ENCODE measurements at places on chromosomes 16 and 17.

DNA sequence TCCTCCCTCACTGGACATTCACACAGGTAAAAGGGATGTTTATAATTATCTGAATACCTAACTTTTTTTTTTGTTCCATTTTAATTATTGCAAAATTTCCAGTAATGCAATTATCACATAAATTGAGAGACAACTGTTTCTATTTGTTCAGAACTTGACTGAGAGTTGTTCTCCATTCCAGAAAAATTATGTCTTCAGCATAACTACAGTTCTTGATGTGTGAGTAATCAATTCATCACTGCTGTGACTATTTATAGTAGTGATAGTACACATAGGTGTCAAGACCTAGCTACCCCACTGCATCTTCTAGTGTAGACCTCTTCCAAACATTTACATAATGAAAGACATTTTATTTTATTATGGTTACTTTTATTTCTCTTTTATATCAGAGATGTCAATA, 5.8 kb upstream of the TNRC6A start:
- DNase-seq, result no peak

- DNase-seq, result no peak
Observed at GRCh38 chr16:60414613-60415012, 1621.6 kb downstream of the CDH8 start.

DNA sequence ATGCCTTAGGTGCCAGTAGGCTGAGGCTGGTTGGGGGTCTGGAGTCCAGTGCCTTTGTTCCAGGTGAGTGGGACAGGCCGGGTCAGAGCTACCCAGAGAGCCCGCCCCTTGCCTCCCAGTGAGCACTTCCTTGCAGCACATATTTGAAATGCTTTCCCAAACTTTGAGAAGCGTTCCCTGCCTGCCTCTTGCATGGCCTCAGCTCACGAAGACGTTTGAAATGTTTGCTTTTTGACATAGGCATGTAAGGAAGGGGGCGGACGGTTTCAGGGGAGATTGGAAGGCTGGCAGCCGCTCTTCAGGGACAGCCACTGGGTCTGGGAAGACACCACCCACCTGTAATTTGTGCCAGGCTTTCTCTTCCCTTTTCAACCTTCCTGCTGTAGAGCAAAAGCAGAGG, 5.1 kb upstream of the FOXL1 start:
- no peak for DNase-seq

DNA sequence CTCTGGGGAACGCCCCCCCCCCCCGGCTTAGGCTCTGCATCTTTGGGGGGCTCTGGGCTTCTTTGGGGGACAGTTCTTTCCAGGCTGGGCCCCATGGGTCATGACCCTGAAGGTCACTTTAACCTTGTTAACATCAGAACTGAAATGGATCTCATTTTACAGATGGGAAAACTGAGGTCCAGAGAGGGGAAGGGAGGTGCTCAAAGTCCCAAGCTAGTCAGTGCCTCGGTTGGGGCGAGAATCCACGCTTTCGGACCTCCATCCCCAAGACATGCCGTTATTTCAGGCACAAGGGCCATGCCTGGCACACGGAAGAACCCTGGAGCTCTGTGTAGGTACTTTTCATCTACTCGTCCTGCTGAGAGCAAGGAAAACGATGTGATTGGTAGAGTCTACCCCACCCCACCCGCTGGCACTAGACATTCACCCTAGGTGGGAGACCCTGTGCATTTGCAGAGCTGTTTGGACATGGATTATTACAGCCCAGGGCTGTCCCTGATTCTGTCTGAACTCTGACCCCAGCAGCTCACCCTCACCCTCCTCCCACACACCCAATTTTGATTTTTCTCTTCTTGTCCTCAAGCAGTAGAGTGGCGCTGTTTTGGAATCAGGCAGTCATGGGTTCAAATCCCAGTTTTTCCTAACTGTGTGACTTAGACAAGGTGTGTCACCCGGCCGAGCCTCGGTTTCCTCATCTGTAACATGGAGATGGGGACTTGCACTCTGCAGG, 155.1 kb upstream of the CDC42EP4 start:
- DNase-seq, result no peak

DNA sequence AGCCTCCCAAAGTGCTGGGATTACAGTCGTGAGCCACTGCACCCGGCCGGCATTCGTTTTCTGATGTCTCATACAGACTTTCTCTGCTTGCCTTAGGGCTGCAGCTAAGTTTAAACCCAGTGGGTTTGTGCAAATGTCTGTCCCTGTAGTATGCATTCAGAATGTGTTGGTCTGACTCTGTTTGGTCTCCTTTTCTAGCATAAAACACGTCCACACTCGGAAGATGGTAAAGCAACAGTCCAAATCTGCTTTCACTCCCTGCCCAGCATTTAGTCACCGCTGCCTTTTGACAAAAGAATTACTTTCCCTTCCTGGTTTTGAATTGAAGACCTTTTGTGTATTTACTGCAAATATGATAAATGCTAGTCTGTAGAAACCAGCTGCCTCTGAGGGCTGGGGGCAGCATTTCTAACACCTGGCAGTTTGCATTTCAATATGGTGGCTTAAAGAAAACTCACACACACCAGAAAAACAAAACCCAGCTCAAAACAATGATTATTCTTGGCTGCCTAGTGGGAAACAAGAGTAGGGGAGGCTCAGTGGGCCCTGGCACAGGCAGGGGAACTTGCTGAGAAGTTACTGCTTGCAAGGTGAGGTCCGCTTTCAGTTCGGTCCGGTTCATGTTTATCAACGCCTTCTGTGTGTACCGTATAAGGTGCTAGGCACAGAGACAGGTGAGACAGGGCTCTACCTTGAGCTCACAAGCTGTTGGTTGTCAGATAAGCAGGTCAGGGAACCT, 56.9 kb downstream of the MSI2 start:
- DNase-seq, result no peak

GRCh38 chr17:59751955-59752413, 44.5 kb downstream of the VMP1 start:
- no peak for DNase-seq

DNA sequence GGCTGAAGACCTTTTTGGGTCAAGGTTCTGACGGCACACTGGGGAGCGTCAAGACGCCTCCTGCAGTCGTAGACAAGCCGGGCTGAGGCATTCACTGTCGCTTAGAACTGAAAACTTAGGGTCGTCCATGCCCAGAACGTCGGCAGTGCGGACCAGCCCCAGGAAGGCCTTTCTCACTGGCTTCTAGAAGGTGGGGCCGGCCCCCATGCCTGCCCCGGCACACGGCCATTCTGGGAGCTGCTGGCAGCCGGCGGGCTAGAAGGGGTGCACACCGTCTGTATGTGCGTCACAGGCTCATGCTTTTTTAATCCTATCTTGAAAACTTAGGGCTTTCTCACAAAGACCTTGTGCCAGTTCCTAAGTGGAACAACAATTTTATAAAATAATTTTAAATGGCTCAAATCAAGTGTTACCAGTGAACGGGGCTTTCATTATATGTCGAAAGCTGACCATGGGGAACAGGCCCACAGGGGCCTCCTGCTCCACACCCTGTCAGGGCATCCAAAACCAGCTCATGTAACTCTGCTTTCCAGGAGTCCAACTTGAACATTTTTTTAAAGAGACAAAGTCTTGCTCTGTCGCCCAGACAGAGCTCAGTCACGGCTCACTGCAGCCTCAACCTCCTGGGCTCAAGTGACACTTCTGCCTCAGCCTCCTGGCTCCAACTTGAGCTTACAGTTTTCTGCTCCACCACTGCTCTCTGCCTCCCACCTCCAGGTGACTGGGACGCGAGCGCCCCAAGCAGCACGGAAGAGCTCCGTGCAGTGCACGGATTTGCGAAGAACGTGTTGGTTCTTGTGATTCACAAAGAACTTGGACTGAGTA, 111.2 kb downstream of the ANKRD11 start:
- DNase-seq, result no peak

DNA sequence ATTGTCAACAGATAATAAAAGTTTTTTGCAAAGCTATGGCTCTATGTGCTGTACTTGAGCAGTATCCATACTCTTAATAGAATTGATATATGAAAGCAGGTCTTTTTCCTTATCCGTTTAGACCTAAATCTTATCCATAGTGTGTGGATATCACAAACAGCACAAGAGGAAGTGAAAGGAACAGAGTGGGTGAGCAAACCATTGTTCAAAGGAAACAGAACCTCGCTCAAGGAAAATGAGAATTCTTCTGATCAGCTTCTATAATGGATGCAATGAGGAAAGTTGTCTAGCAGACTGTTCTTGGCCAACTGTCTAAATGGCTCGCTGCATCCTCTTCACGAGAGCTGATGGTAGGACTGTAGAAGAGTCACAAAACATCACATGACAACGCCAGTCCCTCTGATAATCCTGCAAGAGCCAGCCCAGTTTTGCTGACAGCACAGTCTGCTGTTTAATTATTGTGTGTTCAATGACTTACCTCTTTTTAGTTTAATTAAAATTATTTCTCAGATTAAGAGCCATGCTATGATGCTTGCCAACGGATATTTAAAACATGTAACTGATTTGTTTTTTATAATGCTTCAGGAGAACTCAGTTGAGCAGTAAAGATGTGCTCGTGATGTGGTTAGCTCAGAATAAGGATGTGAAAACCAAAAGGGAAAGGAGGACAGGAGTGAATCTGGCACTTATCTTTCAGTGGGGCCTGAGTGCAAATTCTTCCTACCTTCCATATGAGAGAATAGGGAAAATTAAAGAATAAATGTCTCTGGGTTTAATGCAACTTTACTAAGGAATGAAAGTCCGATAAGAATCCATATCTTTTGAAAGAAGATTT, 38.5 kb downstream of the WWOX start:
- no peak for DNase-seq

DNA sequence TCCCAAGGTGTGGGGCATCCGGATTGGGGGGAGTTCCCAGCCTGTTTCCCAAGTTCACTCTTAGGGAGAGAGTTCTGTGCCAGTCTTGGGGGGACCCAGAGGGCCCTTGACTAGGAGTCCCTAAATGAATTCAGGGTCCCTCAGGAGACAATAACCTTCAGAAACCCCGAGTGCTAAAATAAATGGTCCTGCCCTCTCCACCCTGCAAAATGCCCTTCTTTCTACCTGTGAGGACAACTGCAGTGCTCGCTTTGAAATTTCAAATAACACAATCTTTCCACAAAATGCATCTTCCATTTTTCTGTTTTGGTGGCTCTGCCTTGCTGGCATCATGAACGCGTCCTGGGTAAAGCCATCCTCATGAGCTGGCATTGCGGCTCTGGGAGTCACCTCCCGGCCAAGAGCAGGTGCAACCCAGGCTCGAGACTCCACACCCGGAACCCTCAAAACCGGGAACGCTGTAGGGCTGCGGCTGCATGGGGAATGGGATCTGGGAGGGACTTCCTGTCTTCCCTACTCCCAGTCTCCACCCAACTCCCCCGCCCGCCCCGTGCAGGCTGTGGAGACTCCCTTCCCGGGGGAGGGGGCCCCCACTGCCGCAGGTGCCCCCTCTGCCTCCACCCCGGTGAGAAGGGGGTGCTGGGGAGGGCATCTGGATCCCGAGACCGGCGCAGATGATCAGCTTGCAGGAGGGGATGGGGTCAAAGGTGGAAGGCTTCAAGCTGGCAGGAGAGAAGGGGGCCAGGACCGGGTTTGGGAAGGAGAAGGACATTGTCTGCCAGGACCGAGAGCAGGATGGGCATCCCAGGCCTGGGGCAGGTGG, at the start of gene ZNF205:
Gene ZNF205, plus strand, starts transcription at position 529 of the 823 bp plus-strand sequence. CDS start 845 bp downstream, outside the sequence.
- DNase-seq, result peak; percentile 82

- no peak for DNase-seq
Observed at GRCh38 chr16:67965668-67966548, 2.5 kb downstream of the SLC12A4 start.

- no peak for DNase-seq
Observed at GRCh38 chr17:80876950-80877728, 114.5 kb upstream of the CHMP6 start.

- no peak for DNase-seq
Observed at GRCh38 chr16:48098472-48098871, 57.3 kb downstream of the ABCC12 start.

DNA sequence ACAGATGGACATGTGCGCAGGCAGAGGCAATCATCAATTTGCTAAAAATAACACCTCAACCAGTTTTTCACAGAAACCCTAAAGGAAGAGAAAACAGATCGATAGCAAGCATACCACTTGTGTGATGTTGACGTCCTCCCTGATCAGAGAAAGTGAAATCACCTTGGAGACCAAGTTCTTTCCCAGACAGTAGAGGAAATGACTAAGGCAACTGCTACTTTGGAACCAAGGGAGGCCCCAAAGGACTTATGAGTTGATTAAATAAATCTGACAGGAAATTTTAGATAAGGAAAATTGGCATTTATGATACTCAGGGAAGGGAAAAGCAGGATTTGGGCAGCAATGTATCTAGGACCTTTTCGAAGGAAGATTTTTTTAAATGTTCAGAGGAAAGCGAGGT, 267.1 kb upstream of the ASIC2 start:
- no peak for DNase-seq

- no peak for DNase-seq
Observed at GRCh38 chr17:31811101-31811500, 47.9 kb downstream of the COPRS start.

DNA sequence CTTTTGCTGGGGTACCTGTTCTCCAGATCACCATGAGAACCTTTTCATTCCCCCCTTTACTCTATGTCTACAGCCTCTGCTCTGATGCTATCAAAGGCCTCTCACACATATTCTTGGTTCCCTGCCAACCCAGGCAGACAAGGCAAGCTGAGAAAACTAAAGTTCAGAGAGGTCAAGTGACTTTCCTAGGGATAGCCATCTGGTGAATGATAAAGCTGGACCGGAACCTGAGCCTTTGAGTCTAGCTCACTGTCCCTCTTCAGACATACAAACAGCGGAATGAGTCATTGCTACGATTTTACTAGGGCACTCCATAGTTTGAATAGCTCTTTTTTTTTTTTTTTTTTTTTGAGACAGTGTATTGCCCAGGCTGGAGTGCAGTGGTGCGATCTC, 73.3 kb downstream of the XYLT1 start:
- DNase-seq, result peak; percentile 58

- no peak for DNase-seq
Observed at GRCh38 chr17:44257815-44258760, 9.8 kb downstream of the SLC4A1 start.

GRCh38 chr17:5789528-5789927, 205.2 kb upstream of the NLRP1 start:
- no peak for DNase-seq

DNA sequence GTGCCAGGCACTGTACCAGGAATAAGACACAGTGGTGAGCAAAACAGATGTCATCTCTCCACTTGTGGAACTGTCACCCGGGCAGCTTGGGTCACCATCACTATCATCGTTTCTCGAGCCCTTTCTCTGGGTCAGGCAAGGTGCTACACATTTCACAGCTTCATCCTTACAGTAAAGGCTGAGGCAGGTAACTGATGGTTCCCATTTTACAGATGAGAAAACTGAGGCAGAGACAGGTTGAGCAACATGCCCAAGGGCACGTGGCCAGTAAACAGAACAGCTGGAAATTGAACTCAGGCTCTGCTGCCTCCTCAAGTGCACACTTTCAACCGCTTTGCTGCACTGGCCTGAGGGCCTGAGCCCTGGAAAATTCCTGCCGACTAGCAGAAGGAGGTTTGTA, 294.6 kb downstream of the XYLT1 start:
- DNase-seq, result no peak

Data from adrenal gland (tissue), 19 donors.